Hepatic stellate cell (primary cell): ENCODE measurements at places on chromosomes 11 and 22.
A peak's percentile ranks its signal among the peaks of the same experiment; 100 is the strongest.

DNA sequence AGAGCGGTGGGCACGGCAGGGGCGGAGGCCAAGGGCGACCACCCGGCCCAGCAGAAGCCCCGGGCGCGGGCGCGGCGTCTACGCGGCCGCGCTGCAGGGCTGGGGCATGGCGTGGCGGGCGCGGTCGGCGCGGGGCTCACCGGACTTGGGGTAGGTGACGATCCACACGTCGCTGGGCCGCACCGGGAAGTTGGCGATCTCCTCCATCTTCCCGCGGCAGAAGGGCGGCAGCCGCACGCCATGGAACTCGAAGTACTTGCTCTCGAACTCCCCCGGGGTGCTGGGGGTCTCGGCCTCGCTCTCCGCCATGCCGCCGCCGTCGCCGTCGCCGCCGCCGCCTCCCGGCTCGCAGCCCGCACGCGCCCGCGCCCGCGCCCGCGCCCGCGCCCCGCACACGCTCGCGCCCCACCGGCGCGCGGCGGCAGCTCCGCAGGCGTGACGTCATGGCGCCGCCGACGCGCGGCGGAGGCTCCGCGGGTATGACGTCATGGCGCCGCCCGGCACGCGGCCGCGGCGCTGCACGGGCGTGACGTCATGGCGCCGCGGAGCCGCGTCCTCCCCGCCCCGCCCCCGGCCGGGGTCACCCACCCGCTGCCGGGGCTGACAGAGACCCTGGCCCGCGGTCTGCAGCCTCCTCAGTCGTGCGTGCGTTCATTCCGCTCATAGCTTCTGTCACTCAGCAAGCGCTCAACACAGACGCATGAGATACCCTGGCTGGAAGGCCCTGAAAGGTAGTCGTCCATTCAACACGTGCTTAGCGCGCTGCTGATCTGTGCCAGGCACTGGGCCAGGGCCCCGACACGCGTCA is at the start of gene SULT4A1:
TSS of gene SULT4A1 (minus strand) at position 440 of the 808 bp plus-strand sequence. CDS start at position 309, 131 bp downstream.
- DNase-seq, result no peak

GRCh38 chr22:49324527-49325491 is 502.9 kb downstream of the BRD1 start:
- DNase-seq, result no peak

DNA sequence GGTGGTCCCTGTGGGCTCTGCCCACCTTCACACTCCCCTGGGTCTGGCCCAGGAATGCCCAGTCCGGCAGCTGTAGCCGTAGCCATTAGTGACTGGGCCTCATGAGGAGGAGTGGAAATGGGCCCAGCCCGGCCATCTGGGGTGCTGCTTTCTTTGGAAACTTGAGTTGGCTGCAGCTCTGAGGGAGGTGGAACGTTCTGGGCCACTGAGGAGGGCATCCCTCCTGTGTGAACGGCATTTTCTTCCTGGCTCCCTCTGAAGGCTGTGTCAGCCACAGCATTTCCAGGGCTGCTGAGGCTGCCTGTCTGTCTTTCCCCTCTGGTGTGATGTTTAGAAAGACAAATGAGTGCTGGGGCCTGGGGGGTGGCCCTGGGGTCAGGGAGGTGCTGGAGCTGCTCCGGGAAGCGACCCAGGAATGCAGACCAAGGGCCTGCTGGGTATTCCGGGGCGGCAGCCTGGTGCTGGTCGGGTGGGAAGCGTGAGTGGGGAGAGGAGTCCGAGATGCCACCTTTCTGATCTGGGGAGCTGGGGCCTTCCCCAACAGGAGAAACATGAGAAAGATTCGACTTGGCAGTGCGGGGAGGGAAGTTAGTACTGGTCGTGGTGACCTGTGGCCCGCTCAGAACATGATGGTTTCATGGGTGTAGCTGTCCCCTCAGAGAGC is 27.1 kb downstream of the PTDSS2 start:
- DNase-seq, result no peak

- no peak for DNase-seq
These were observed 109.8 kb upstream of the BID start for GRCh38 chr22:17884084-17884483.

GRCh38 chr11:68038226-68038717 is 553 bp upstream of the TCIRG1 start:
- no peak for DNase-seq

DNA sequence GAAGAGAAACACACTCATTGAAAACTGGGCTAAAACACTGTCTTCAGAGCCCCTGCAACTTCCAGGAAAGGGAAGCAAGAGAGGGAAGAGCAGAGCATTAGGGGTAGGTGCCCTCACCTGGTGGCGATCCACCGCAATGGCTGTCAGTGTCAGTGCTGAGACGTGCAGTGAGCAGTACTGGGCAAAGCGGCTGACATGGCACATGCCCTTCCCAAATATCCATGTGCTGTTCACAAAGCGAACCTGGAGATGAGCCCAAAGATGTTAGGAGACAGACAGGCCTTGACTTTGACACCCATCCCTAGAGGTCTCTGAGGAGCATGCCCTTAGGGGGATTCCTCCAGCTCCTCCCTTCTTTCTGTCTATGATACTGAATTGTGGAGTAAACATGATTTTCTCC is 4.9 kb downstream of the GPR83 start:
- no peak for DNase-seq

DNA sequence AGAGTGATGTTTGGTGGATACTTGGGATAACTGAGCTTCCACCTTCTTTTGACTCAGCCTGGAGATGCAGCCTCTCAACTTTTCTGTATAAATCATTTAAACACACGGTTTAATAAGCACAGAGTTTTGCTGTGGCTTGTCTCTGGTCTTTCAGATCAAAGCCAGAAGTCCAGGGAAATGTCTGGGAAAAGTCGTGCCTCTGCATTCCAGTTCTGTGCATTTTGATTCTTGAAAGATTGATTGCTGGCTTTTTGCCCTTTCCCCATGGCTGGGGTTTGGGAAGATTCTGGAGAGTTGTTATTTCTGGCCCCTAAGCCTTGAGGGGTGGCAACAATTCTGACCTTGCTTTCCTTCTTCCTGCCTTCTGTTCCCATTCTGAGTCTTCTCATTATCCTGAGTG is 154.1 kb downstream of the COMMD9 start:
- no peak for DNase-seq

DNA sequence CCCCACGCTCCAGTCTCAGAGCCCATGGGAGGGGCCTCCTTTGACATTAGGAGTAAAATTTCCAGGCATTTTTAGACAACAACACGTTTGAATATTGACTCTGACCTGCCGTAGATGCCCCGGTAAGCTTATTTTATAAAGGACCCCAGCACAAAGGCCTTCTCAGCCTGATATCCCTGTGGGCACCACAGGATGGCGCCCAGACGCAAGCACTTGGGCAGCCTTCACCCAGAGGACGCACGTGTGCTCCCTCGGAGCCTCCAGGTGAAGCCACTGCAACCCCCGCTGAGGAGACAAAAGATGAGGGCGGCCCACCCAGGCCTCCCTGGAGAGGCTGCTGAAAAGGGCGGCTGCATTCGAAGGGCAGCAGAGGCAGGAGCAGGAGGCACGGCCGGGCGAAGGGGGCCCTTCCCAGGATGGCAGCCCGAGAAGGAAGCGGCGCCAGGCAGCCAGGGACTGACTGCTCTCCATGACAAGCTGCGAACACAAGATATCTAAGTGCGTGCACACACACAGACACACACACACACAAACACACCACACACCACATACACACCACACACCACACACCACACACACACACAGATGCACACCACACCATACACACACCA is 15.2 kb upstream of the TH start:
- no peak for DNase-seq

DNA sequence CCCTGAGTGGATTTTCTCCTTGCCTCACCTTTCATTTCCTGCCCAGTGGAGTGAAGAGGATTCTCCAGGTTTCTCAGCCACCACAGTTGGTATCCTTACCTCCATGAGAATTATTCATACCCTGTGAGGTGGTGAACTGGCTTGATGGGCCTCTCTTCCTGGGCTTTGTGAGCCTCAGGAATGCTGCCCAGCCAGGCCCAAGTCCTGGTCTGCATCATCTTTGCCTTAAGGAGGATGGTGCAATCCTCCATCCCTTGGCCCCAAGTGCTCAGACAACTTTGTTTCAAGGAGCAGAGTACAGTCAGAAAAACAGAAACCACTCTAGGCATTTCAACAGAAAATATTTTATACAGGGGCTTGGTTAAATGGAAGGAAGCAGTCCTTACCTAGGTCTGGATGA is 114.2 kb upstream of the CADM1 start:
- no peak for DNase-seq

GRCh38 chr22:39269095-39269790 is 24.5 kb upstream of the PDGFB start:
- DNase-seq, result no peak

GRCh38 chr11:45053736-45054446 is 92.5 kb upstream of the PRDM11 start:
- DNase-seq, result no peak

- DNase-seq, result no peak
These were observed at the start of gene SEZ6L for GRCh38 chr22:26169315-26170111. Gene SEZ6L (plus strand): TSS chr22:26169462. CDS start chr22:26169670, 208 bp downstream.

DNA sequence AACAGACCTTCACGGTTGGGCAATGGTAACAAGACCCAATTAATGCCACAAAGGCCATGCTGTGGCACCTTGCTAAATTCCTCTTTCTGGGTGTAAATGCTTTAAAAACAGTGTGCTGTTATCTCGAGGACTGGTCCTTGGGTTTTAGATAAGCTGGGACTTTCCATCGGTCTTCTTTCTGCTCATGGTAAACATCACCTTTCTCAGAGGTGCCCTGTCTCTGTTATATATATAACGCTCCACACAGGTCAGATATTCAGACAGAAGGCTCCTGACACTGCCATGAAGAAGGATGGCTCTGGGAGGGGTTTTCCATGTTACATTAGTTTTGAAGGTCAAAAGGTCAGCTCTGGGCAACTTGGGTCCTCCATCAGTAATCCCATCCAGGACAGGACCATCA is 151.6 kb downstream of the BBOX1 start:
- no peak for DNase-seq

DNA sequence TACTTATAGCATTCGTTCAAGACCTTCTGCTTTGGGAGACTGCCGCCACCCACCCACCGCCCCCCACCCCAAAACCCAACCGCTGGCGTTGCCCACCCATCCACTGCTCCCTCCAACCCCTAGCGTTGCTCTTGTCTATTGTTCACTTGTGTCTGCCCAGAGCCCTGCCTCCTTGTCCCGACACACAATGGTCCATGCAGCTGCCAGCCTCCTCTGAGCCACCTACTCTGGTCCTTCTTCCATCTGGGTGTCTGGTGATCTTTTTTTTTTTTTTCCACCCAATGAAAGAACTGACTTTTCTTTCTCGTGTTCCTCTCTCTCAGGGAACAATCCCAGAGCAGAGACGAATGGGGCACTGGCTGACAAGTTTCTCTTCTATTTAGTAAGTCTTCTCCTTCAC is 256.0 kb upstream of the SESN3 start:
- DNase-seq, result no peak

- no peak for DNase-seq
These were observed 1.1 kb upstream of the FANCF start for GRCh38 chr11:22626573-22627239.

DNA sequence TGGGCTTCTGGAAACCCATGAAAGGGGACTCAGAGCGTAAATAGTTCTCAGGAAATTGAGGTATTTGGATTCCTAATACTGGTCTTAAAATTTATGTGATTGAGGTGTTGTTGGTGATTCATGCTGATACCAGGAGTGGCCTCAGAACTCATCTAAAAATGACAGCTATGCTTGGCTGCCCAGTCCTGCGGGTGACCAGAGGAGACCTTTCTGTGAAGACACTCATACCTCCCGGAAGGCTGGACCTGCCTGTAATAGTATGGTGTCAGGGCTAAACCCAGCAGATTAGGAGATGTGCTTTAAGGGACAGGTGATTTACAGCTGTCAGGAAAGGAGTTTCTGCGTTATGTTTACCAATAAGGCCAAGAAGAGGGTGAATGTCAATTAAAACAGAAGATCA is 29.9 kb downstream of the C11orf96 start:
- no peak for DNase-seq

DNA sequence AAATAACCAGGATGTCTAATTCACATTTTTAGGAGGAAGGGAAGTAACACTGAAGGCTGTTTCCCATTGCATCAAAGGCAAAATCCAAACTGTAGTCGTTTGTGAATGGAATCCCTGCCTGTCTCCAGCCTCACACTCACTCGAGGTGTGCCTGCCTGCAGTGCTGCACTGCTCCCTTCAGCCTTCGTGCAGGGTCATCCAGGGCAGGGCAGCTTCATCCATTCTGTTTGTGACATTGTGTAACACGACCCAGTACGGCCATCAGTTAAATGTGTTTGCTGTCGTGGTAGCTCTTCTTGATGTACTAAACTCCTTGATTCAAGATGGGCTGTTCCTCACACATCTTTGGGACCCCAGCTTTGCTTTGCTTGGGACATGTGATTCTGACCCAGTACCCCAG is 34.3 kb downstream of the LDLRAD3 start:
- no peak for DNase-seq

DNA sequence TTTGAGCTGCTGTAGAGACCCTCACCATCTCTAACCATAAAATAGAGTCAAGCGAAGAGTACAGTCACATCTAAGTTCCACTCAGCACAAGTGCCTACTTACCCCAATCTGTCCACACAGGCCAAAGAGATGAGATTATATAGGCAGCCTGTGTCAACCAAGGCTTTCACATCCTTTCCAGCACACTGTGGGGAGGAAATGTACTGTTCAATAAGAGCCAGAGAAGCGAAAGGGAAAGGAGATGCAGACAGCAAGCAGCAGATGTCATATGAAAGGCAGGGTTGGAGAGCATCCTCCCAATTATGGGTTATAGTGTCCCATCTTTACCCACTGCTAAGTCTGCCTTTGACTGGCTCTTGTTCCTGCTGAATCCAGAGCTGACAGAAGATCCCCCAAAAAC is 16.4 kb downstream of the NRIP3 start:
- DNase-seq, result no peak

- no peak for DNase-seq
These were observed 140.9 kb upstream of the MTNR1B start for GRCh38 chr11:92828556-92828955.

- DNase-seq, result no peak
These were observed 30.3 kb downstream of the DKK3 start for GRCh38 chr11:11978098-11978637.

GRCh38 chr22:39183991-39184585 is 31.6 kb upstream of the CBX7 start:
- DNase-seq, result peak; percentile 75

GRCh38 chr11:5335170-5335569 is 8.2 kb downstream of the OR51B5 start:
- no peak for DNase-seq

- no peak for DNase-seq
These were observed 13.1 kb upstream of the HIKESHI start for GRCh38 chr11:86288776-86289507.

DNA sequence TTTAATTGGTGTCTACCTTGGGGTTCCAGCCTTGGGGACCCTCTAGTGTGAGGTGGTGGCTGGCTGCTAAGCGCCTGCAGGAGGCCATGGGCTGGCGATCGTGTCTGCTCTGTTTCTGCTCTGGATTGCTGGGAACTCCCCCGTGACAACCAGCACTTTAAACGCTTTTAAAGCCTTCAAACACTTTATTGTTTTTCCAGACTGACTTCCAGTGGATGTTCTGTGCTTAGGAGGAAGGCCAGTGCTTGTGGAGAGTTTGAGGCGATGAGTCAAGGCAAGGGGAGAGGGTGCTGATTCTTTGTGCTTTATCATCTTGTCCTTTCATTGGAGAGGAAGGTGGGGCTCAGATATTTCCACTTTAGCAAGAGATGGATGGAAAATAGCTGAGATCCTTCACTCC is 81.6 kb downstream of the FLI1 start:
- DNase-seq, result no peak

- DNase-seq, result no peak
These were observed 1410.8 kb downstream of the TBC1D22A start for GRCh38 chr22:48173061-48173772.
